Thymus (tissue), 14 donors: ENCODE measurements at places on chromosomes 11 and 22.

DNA sequence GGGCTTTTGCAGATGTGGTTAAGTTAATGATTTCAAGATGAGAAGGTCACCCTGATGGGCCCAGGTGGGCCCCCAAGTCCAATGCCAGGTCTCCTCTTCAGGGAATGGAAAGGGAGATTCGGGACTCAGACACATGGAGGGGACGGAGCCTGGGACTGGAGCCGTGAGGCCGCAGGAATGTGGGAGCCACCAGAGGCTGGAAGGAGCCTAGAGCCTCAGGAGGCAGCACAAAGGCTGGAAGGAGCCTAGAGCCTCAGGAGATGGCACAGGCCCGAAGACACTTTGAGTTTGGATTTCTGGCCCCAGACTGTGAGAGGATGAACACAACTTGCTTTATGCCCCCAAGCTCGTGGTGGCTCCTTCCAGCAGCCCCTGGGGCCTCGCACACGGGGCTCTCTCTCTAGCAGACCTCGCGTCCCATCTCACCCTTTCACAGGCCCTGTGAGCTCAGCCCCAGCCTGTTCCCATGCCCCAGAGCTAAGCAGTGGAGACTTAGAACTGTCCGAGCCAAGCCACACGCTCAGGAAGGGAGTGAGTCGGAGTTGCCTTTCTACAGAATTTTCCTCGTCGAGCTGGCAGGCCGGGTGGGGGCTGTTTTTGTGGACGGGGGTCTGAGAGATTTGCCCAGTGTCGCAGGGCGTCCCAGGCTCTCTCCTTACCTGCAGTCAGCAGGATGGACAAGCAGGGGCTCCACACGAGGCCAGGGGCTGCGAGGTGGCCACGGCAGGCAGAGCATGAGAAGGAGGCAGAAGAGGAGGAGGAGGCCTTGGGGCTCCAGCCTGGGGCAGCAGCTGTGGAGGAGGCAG is 937.6 kb downstream of the BRD1 start:
- no peak for DNase-seq

DNA sequence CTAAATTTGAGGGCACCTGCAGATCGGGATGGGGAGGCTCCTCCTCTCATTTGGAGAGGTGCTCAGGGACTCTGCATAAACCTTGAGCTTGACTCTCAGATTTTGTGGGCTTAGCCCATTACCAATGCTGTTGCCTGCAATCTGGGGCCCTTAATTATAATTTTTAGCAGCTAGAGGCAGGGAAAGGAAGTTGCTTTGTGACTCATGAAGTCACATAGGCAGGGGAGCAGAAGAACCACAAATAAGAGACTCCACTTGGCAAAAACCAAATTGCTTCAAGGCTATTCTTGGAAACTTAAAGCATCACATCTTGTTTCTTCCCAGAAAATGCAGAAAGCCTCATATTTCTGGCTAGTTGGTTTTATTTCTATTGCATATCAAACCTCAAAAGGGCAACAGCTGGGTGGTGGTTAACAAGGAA is 46.9 kb downstream of the MICAL2 start:
- no peak for DNase-seq

DNA sequence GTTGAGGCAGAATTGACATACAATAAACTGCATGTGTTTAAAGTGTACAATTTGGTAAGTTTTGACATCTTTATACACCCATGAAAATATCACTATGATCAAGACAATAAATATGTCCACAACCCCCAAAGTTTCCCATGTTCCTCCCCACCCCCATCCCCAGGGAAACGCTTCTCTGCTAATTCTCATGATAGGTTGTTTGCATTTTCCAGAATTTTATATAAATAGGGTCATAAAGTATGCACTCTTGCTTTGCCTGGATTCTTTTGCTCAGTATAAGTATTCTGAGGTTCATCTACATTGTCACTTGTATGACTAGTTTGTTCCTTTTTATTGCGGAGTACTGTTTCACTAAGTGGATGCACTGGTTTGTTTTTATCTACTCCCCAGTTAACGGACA is 35.6 kb downstream of the MYEOV start:
- DNase-seq: no peak

GRCh38 chr11:83641511-83641910 is 355.3 kb upstream of the CCDC90B start:
- DNase-seq: no peak

GRCh38 chr11:97856666-97857065 is 1164.1 kb upstream of the CNTN5 start:
- DNase-seq: no peak

GRCh38 chr11:19079643-19080440 is 19.3 kb upstream of the MRGPRX2 start:
- DNase-seq: no peak

- no peak for DNase-seq
Observed at GRCh38 chr11:1576825-1577224, 4.8 kb upstream of the DUSP8 start.

- DNase-seq: no peak
Observed at GRCh38 chr22:32583074-32583682, 108.6 kb downstream of the FBXO7 start.
